ENCODE measurements at places on chromosomes 16 and 17.

DNA sequence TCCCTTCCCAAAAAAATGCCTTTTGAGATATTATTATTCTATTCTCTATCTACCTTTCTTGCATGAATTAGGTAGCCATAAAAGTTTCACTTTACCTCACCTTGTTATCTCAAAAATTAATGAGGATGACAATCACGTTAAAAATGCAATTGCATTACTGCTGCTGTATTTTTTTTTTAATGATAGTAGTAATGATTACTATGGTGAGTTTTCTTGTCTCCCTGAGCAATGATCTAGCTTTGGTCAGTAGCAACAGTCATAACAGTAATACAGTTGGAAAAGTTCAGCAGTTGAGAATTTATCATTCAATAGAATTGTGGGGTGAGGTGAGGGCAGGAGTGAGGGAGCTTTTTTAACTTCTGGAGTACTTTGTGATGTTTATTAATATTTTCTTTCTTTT is at the start of gene EFCAB5:
Gene EFCAB5, plus strand, starts transcription at position 301 of the 400 bp plus-strand sequence. CDS start 163 bp downstream, outside the sequence.
- DNase-seq = no peak

- no peak for DNase-seq
These were observed 43.1 kb upstream of the GSG1L start for GRCh38 chr16:28106467-28107215.

DNA sequence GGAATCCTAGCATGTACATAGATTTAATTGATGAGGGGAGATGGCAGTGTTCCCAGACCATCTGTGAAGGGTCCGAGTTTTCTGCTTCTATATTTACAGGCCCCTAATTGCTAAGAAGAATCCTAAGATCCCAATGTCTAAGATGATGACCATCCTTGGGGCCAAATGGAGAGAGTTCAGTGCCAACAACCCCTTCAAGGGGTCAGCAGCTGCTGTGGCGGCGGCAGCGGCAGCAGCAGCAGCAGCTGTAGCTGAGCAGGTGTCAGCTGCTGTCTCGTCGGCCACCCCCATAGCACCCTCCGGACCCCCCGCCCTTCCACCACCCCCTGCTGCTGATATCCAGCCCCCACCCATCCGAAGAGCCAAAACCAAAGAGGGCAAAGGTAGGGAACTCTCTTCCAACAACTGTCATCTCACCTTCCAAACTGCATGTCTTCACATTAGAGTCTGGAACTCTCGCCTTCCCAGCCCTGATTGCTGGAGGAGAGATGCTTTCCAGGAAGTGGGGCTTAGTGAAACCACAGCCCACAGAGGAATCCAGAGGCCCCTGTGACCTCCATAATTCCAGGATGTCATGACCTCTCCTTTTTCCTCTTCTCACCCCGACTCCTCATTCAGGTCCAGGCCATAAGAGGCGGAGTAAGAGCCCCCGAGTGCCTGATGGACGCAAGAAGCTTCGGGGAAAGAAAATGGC is 4.7 kb downstream of the CHD3 start:
- DNase-seq = no peak

DNA sequence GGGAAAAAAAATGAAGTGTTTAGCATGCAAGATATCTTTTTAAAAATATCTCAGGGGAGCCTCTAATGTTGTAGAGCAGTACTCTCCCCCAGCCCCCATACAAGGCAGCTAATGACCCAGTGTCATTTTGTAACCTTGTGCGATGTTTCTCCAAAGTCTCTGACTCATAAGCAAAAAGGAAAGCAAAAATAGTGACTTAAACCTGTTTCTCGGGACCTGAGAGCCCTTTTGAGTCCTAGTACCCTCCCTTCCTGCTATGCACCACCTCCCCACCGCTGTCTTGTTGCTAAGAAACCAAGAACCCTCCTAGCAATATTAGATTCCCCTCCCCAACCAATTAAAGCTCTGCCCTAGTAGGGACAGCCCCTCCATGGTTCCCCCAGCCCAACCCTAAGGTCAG is 2.8 kb downstream of the MYCBPAP start:
- no peak for DNase-seq

- no peak for DNase-seq
These were observed 3.4 kb upstream of the HEXD start for GRCh38 chr17:82414548-82415281.

- no peak for DNase-seq
These were observed 98.3 kb downstream of the PITPNC1 start for GRCh38 chr17:67475161-67475937.

DNA sequence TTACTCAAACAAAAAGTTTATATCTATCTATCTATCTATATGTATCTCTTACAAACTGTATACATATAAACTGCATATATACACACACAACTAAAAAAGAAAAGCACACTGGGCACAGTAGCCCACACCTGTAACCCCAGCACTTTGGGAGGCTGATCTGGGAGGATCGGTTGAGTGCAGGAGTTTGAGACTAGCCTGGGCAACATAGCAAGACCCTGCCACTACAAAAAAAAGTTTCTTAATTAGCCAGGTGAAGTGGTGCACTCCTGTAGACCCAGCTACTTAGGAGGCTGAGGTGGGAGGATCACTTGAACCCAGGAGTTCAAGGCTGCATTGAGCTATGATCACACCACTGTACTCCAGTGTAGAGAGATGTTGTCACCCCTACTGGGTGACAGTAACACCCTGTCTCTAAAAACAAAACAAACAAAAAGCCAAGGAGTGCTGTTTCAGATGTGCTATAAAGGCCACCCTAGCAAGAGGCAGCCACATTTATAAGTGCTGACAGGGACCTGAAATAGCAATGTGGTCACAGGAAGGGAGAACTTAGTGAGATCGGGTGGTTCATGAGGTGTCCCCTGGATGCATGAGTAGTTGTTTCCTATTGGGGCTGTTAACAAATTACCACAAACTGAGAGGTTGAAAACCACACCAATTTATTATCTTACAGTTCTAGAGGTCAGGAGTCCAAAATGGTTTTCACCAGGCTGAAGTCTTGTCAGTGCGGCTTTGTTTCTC is 4.8 kb downstream of the CD2BP2 start:
- no peak for DNase-seq

- no peak for DNase-seq
These were observed 14.0 kb downstream of the SALL1 start for GRCh38 chr16:51137097-51137496.

DNA sequence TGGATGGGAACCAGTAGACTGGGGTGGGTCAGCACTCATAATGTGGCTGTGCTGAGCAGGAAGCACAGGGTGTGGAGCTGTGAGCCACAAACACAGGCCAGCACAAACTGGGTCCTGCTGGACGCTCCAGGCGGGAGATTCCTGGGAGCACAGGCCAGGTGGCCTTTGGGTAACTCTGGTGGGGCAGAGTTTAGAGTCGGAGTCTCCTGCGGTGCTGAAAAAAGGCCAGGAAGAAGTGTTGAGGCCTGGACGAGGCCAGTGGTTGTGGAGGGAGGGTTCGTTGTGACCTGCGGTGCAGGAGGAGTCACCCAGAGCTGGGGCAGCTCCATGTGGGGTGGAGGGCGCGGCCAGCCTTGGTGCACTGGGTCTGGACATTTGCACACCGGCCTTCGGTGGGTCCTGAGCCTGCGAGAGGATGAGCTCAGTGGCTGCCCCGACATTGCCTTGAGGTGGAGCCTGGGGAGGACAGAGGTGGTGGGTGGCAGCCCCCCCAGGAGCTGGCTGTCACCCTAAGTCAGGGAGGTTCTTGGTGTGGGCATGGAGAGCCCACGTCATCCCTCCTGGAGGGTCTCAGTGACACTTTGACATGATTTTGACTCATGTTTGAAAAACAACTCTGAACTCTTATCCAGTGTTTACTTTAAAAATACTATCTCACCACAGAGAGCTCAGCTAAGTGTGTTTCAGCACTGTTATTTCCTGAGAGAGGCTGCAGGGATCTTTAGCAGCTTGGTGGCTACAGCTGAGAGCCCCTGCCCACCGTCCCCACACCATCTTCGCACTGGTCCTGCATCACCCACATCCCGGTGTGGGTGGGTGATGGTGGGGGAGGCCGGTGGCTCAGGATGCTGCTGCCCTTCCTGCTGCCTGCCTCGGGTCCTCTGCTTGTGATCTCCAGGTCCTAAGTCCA is 98.7 kb downstream of the NPIPB11 start:
- DNase-seq = no peak

GRCh38 chr16:29899516-29900101 is at the start of gene SEZ6L2:
Gene SEZ6L2, minus strand, starts transcription at chr16:29899550. Its CDS starts 531 bp downstream, at chr16:29899019.
- no peak for DNase-seq

DNA sequence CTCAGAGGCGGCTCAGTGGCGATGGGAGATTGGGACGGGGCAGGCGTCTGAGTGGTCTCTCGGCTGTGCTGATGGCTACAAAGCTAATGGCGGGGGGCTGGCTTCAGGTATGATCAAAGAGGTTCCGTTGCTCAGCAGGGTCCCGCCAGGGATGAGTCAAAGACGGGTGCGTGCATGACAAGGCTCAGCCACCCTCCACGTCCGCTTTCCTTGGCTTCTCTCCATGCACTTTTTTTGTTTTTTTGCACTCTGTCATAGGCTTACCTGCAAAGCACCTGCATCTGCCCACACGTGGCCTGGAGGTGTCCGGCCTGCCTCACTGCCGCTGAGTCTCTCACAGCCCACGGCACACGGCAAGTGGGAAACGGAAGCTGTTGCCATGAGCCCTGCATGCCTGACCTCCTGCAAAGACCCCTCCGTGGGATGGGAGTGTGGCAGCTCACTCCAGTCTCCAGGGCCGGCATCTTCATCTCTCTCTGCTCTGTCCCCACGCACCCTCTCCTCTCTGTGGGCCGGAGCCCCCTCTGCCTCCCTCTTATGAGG is 85.5 kb upstream of the ZNF469 start:
- no peak for DNase-seq

DNA sequence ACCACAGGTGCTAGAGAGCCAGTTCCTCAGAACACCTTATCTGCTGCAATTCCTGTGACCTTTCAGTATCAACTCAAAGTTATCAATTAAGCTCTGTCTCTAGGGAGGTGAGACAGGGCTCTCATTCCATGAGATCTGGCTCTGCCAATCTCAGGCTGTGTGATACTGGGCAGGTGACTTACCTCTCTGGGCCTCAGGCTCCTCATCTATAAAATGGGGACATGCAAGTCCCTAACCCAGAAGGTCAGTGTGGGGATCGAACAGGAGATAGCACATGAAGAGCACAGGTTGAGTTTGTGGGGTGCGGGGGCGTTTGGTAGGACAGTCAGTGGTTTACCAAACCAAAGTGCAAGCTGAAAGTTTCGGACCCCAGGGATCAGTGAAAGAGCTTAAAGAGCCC is 319.3 kb upstream of the CCL2 start:
- no peak for DNase-seq

DNA sequence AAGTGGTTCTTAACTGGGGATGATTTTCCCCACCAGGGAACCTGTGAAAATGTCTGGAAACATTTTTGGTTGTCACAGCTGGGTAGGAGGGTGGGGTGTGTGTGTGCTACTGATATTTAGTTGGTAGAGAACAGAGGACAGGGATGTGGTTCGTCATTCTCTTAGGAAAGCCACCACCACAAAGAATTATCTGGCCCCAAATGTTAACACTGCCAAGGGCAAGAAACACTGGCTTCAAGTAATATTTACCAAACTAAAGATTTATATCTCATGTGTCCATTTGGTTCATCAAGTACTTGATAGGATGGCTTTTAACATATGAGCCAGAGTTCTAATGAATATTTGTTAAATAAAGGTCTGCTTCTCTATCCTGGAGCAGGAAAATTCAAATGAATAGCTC is 19.5 kb downstream of the MPHOSPH6 start:
- no peak for DNase-seq
